ENCODE measurements at places on chromosomes 11 and 22. TPM values are rescaled to one million over a fixed set of nuclear protein-coding genes. Genes with fewer than 3 reads are reported as not detected.

The KDM4E gene
- total RNA-seq = not detected

The ARHGAP42 gene
- 17.3 TPM for total RNA-seq

The KCTD14 gene
- total RNA-seq = 1.7 TPM

The KRTAP5-1 gene
- not detected for total RNA-seq

The SLC29A2 gene
- 0.29 TPM for total RNA-seq

The MYOD1 gene
- total RNA-seq = not detected

The KCNJ5 gene
- 0.29 TPM for total RNA-seq

The OR51B5 gene
- 0.57 TPM for total RNA-seq

The OR2D2 gene
- 1.4 TPM for total RNA-seq

The RFPL1 gene
- not detected for total RNA-seq

The CCDC188 gene
- total RNA-seq = not detected

The MICALL1 gene
- total RNA-seq = 60.8 TPM
